Adipocyte (in vitro differentiated cells): ENCODE measurements at places on chromosomes 3 and 15.

DNA sequence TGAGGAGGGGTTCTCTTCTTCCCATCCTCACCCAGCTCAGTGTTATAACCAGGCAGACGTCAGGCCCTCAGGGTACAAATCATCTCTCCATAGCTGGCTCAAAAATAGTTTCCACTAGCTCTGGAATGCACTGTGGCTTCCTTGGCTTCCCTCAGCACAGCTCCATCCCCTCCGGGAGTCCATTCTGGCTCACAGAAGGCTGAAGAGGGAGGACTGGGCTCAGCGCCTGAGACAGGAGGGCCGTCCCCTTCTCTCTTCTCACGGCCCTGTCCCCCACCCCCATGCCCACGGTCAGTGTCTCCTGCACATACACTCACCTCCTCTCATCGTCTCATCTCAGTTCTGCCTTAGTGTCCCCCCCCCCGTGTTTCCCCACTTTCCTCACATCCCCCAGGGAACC, 50.1 kb downstream of the UMPS start:
- peak; percentile 95 for DNase-seq

GRCh38 chr3:4416961-4417360, 50.1 kb downstream of the SUMF1 start:
- no peak for DNase-seq

DNA sequence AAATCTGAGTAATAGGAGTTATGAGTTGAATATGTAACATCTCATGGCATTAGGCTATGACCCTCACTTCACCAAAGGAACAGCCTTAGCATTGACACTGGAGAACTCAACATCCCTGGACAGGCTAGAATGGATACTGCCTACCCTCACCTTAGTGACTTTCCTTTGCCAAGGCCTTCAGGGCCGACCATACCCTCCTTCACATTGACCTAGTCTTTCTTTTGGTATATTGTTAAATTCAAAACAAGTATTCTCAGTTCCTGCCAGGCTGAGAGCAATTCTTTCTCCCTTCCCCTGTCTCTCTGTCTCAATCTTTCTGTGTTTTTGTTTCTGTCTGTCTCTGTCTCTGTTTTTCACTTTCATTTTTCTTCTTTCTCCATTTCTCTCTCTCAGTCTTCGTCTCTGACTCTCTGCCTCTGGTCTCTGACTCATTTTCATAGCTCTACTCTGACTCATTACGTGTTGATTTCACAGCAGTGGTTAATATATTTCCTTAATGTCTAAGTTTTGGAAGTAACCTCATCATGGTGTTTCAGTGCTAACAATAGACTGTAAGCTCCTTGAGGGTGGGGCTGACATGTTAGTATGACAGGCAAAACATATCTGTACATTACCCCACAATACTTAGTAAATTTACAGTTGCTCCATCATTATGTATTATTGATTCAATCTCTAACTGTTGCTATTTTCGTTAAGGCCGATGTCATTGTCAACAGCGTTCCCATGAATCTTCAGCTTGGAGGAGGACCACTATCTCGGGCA, 32.5 kb downstream of the PARP15 start:
- peak; percentile 71 for DNase-seq

GRCh38 chr3:48555949-48556795, 431 bp downstream of the PFKFB4 start:
- DNase-seq: no peak

GRCh38 chr15:93286446-93286845, 197.4 kb upstream of the RGMA start:
- no peak for DNase-seq

GRCh38 chr3:112167758-112168157, 34.7 kb upstream of the GCSAM start:
- no peak for DNase-seq

- DNase-seq: no peak
Observed at GRCh38 chr3:159991591-159991990, 3.0 kb downstream of the IL12A start.

GRCh38 chr15:74422652-74423430, 10.9 kb downstream of the SEMA7A start:
- DNase-seq: peak; percentile 63

DNA sequence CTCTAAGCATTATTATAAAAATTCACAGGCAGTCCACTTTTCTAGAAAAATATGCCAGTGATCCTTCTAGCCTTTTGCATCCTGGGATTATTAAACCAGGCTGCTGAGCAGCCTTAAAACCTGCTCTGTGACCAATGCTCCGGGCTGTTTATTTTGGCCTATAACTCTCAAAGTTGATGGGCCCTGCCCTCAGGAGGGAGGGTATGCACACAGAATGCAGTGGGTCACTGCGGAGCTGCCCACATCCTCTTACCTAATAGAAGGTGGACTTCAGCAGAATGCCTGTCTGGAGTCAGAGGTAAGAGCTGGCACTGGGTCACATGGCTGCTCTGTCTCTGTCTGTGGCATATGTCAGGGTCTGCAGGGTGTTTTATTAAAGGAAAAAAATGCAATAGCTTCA, 26.0 kb downstream of the CPNE4 start:
- DNase-seq: no peak

GRCh38 chr3:155847993-155848392, 6.2 kb downstream of the SLC33A1 start:
- DNase-seq: no peak

DNA sequence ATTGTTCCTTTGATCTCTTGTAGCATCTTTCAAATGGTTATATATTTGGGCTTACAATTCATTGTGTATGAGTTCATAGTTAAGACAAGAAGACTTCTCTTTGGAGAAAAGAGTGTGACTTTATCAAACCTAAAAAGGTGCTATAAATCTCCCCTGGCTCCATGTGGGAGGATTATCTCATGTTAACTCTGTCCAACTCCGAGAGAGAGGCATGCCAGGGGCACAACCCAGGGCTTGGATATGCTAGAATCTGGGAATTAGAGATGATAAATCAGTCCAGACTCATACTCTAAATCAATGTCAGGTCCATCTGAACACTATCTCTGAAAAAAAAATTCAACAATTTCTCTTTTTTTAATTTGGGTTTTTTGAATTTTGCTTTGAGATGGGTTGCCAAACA, 462.8 kb downstream of the TUSC7 start:
- no peak for DNase-seq

GRCh38 chr3:145055375-145056076, 1083.9 kb downstream of the DIPK2A start:
- DNase-seq: no peak

DNA sequence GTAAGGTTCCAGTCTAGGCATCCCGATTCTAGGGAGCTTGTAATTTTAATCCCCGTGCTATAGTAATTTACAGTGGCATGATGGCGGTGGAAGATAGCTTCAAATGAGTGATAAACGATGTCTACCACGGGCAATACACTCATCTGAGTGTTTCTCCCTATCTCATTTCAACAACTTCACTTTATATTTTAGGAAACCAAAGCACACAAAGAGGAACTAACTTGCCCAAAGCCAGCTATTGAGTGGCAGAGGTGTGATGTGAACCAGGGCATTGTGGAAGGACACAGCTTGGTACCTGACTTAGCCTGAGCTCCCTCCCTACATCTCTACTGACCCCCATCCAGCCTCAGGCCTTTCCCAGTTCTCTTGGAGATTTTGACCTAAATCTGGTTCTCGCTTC, 16.9 kb upstream of the FILIP1L start:
- no peak for DNase-seq

- DNase-seq: no peak
Observed at GRCh38 chr15:64766058-64766457, 9.3 kb downstream of the RBPMS2 start.

DNA sequence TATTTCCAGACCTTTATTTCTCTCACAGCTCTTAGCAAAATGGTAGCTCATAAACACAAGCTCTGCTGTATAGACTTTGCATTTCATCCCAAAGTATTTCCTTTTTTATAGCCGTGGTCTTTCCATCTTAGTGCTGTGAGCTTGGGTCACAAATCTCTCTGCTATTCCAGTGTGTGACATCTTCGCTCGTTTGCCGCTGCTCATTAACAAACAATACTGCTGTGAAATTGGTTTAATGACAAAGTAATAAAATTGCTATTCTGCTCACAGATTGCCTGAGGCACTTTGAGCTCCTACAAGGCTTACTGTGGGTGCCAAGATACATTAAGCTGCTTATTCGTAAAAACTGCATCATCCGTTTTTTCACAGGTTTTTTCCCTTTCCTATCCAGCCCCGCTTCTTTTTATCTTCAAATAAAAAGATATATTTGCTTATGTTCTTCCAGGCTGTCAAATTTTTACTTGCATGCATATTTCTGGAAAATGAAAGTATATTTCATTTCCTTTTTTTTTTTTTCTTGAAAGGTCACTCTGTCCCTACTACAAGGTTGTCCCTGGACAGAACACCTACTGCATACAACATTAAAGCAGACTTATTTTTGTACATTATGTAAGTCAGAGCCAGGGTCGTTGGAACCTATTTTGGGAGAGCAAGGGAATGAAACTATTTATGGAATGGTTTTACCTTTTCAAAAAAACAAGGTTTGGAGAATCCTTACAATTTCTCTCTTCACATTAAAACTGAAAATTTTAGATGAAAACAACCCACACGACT, 174.5 kb downstream of the MEIS2 start:
- DNase-seq: no peak

GRCh38 chr15:40493089-40493840, 22.5 kb downstream of the CHST14 start:
- no peak for DNase-seq

- DNase-seq: peak; percentile 67
Observed at GRCh38 chr15:68055224-68055705, 1.1 kb downstream of the PIAS1 start.

- peak; percentile 72 for DNase-seq
Observed at GRCh38 chr3:141094790-141095545, 43.8 kb downstream of the SPSB4 start.

- DNase-seq: peak; percentile 19
Observed at GRCh38 chr3:176583956-176584355, 613.3 kb downstream of the TBL1XR1 start.

DNA sequence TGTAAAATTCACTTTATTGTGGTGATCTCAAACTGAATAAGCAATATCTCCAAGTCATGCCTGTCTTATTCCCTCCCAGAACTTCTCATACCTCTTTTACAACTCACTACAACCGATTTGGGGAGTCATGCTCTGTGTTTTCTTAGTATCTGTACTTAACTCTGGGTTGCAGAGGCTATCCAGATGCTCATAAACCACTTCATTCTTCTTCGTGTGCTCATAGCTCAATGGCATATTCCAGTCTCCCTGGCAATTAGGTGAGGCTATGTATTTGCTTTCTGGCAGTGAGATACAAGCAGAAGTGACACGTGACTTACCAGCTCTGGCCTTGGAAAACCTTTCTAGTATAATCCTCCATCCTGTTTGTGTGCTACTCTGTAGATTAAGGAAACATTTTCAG, 360.9 kb downstream of the ZNF385D start:
- DNase-seq: peak; percentile 57

DNA sequence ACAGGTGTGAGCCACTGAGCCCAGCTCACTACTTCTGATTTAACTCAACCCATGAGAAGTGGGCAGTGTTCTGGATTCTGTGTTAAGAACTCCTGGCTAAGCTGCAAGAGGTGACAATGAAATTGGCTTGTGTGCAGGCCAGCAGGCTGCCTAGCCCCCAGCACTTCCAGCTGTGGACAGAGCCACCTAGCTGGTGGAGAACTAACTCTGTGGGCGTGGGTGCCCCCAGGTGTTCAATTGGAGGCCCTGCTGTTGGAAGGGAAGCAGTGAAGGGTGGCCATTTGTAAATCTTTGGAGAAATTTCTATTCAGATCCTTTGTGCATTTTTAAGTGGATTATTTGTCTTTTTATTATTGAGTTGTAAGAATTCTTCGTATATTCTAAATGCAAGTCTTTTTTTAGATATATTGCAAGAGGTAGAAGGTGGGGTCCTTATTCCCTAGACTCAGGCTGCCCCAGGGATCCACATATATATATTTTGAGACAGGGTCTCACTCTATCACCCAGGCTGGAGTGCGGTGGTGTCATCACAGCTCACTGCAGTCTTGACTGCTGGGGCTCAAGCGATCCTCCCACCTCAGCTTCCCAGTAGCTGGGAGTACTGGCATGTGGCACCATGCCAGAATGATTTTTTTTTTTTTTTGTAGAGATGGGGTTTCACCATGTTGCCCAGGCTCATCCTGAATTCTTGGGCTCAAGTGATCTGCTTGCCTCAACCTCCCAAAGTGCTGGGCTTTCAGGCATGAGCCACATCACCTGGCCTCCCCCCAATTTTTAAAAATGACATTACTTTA, 7.2 kb upstream of the SCAMP5 start:
- no peak for DNase-seq

DNA sequence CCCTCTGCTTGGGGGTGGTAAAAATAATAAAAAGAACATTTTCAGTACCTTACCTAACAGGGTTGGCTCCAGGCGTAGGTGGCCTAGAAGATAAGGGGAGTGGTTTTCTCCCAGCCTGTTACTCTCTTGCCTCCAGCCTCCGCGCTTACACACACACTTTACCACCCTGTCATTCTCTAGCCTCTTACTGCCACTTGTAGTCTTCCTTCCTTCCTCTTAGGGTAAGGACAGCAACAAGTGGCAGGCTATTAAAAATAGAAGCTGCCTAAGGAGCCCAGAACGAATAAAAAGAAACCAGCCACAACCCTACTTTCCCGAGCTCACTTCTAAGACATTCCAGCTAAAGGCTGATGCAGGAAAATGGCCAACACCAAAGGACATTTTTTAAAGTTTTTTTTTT, 9.6 kb upstream of the LIPH start:
- no peak for DNase-seq

- DNase-seq: peak; percentile 83
Observed at GRCh38 chr15:85010386-85011159, 28.9 kb downstream of the PDE8A start.

DNA sequence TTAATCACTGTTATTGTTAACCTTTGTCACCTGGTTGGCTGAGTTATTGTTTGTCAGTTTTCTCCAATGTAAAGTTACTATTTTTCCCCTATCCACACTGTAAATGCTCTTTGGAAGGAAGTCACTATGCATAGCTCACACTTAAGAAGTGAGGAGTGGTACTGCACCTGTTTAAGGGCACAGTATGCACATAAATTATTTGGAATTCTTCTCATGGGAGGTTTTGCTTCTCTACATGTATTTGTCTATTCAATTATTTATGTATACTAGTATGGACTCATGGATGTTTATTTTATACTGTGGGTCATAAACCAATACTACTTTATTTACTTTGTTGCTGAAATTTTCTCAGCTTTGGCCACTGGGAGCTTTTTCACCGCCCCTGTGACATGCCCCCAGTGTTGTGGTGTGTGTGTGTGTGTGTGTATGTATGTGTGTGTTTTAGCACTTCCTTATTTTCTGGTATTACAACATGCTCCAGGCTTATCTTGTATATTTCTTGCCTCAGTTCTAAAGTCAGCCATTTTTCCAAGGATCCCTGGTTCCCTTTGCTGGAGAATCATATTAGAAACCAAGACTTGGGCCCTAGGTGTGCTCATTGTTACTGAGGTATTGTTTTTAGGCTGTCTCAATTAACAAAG, 290.5 kb downstream of the KBTBD8 start:
- no peak for DNase-seq

GRCh38 chr3:190591080-190591479, 77.2 kb downstream of the IL1RAP start:
- no peak for DNase-seq

- DNase-seq: peak; percentile 20
Observed at GRCh38 chr15:52011711-52012144, 7.3 kb upstream of the MAPK6 start.

- peak; percentile 85 for DNase-seq
Observed at GRCh38 chr3:187318819-187319616, 27.5 kb upstream of the MASP1 start.

- DNase-seq: no peak
Observed at GRCh38 chr3:10162185-10162584, 2.5 kb upstream of the IRAK2 start.

- no peak for DNase-seq
Observed at GRCh38 chr3:187473778-187474406, 105.7 kb downstream of the RTP4 start.

- no peak for DNase-seq
Observed at GRCh38 chr3:33441225-33441976, 1.2 kb upstream of the UBP1 start.
